Activated CD4-positive, CD25-positive, alpha-beta regulatory T cell treated with anti-CD3 and anti-CD28 coated beads, Interleukin-2, amount 50 U/mL, for 72 hours (primary cell): ENCODE measurements at places on chromosomes 4 and X.

DNA sequence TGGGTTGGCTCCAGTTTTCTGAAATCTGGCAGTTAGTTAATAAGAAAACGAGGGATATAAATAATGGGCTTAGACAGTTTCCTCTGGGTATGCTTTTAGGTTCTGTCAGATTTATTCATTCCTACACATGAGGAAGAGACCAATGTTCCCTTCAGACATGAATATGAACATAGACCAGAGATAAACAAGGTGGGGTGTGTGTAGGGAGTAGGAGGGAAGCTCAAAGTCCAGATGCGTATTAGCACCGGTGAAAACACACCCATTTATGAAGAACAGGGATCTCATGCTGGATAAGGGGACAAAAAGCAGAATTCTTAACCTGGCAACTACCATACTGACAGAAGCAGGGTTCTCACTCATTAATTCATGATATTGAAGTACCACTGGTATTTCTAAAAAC, 223.0 kb downstream of the SOWAHB start:
- DNase-seq, result no peak

DNA sequence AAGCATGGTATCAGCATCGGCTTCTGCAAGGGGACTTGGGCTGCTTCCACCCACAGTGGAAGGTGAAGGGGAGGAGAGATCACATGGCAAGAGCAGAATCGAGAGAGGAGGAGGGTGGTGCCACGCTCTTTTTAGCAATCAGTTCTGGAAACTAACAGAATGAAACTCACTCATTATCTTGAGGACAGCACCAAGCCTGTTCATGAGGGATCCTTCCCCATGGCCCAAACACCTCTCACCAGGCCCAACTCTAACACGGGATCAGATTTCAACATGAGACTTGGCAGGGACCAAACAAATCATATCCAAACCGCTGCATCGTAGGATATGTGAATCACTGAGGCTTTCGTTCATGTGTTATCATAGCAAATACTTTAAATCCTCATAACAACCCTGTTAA, 125.5 kb downstream of the GPC3 start:
- no peak for DNase-seq

DNA sequence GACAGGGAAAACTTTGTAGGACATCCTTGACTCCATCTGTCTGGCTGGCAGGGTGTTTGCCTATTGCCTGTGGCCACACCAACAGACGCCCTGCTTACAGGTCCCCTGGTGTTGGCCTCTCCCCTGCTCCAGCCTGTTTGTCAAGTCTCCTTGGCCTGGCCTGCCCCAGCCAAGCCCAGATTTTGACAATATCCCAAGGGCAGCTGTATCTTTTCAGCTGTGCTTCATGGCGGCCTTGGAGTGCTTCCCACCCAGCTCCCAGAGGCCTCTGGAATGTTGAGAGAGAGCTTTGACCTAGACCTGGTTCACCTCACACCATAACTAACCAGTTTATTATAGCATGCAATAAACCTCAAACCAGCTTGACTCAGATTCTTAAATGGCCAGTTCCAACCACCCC, 204.0 kb upstream of the NHS start:
- DNase-seq, result no peak

DNA sequence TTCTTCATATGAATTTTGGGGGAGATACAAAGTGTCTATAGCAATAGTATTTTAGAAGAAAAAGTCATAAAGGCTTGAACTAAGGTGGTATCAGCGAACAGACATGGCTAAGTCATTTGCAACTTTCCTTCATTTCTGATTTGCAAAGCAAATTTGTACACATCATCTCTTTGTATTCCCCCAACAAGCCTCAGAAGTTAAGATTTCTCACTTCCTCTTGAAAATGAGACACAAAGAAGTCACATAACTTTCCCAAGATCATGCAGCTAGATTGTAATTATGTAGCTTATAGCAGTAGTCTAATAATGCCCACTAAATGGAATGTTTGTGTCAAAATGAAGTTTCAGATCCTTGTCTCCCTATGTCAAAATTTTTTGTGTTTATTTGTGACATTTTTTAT, 709.8 kb upstream of the HS3ST1 start:
- DNase-seq, result no peak

DNA sequence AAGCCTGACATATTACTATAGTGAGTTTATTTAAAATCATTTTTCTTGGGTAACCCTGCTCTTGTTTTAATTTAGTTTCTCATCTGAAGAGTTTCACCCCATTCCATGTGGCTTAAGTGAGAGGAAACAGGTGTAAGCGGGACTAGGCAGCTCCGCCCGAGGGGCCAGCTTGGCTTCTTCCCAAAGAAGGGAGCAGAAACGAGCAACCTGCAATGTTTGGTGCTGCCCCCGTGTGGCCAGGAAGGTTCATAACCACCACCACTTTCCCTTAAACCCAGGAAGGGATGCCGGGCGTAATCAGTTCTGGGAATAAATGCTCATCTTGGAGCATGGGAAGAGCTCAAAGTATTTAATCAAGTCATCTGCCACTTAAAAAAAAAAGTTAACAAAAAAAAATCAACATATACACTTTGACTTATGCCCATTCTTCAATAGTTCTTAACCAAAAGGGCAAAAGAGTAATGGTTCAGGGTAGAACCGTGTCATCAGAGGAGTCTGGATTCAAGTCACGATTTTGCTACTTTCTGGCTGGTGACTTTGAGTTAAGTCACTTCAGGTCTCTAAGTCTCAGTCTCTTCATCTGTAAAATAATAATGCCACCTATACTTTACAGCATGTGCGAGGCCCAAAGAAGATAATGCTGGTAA, 147.9 kb downstream of the NSUN7 start:
- peak; percentile 69 for DNase-seq

DNA sequence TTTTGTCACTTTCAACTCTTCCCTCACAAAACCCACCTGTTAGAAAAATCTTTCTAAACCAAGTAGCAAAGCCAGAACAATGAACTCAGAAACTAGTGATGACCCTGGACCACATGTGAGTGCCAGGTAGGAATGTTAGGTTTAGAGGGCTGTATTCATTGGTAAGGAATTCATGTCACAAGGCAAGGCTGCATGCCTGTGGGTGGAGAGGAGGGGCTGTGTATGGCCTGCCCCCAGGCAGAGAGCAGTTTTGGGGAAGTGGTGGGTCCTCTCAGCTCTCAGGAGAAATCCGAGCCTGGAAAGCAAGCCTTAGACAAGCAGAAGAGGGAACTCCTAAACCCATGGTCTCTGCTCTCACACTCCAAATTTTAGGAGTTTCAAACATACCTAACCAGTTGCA, 2.4 kb downstream of the RNF175 start:
- no peak for DNase-seq

DNA sequence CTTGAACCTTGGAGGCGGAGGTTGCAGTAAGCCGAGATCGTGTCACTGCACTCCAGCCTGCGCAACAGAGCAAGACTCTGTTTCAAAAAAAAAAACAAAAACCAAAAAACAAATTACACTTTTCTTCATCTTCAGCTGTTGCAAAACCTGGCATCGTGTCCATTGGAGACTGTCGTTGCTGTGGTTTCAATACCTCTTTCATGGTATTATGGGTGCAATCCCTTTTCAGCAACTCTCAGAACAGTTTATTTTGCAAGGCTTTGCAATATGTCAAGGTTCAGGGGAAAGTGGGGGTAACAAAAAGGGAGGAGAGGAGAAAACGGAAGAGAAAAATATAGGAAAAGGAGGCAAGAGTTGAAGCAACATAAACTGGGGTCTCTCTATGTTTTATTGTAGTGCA, 40.8 kb downstream of the ARSD start:
- DNase-seq, result no peak

- no peak for DNase-seq
Observed at GRCh38 chrX:13747836-13748235, 13.3 kb downstream of the OFD1 start.

GRCh38 chr4:138636781-138637180, 378.8 kb upstream of the NOCT start:
- DNase-seq, result no peak

GRCh38 chr4:123893011-123893981, 496.7 kb downstream of the SPRY1 start:
- DNase-seq, result no peak

DNA sequence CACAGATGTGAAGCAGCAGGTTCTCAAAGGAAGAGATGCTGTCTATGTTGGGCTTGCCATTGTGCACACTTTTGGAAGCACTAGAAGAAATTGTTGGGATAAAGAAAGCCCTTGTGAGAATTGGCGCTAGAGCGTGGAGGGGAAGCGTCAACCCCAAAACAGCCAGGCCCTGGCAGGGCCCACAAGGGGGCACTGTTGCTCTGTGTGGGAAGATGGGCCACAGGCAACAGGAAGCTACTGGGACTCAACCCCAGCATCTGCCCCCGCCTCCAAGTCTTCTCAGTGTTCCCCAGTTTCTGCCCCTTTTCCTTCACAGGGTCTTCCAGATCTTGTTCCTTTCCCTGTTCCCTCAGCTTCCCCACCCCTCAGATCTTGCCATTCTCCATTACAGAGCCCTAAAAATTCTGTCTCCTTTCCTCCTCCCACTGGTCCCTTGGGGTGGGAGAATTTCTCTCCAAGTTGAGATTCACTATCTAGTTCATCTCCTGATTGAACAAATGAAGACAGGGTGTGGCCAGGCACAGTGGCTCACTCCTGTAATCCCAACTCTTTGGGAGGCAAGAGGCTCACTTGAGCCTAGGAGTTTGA, 85.5 kb downstream of the STARD8 start:
- DNase-seq, result peak; percentile 70
